ENCODE measurements at places on chromosomes 6 and 20.
A peak's percentile ranks its signal among the peaks of the same experiment; 100 is the strongest.

DNA sequence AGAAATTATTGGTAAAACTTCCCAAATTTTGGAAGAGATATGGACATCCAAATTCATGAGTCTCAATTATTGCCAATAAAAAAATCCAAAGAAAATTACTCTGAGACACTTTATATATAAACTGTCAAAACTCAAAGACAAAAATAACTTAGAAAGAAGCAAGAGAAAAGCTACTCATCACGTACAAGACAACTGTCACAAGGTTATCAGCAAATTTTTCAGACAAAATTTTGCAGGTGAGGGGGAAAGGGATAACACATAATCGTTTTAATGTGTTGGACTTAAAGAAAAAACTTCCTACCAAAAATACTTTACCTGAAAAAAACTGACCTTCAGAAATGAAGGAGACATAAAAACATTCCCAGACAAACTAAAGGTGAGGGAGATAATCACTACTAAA, 272.5 kb downstream of the THBS2 start:
- no peak for DNase-seq

GRCh38 chr6:36857325-36857724, 17.3 kb downstream of the PPIL1 start:
- no peak for DNase-seq

GRCh38 chr6:140192018-140192417, 817.6 kb upstream of the CITED2 start:
- DNase-seq = no peak

DNA sequence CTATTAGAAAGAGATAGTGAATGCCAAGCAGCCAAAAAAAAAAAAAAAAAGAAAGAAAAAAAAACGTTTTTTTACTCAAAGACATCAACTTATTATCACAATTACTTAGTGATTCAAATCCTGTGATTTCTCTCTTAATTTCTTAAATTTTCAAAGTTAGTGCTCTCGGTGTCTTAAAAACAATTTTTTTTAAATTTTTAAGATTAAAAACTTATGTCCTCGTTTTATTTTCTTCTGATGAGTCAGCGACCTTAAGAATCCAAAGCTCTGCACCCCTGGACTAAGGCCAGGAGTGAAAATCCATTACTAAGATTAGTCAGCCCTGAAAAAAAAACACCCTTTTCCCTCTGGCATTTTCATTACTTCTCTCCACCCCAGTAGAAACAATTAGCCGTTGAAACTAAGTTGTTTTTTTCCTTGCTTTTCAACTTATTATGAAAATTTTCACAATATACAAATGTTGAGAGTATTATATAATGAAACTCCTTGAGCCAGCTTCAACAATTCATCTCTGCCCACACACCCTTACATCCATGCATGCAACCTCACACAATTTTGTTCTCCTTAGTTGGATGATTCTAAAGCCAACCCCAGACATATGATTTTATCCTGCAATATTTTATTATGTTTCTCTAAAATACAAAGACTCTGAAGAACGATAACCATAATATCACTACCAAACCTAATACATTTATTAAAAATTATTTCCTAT, 85.6 kb upstream of the CARMIL1 start:
- no peak for DNase-seq

DNA sequence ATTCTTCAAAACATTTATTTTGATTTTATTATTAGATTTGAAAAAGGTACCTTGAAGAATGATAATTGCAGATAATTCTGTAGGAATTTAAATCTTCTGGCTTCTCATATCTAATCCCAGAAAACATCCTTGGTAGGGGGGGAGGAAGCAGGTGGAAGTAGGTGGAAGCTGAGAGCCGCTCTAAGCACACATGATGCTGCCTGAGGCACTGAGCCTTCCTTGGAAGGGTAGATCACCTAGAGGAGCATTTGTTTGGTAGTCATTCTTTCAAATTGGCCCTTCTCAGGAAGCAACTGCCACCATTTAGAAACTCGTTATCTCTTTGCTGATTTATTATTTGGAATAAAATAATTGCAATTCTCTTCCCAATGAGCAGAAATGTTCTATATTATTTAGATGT, 623.3 kb downstream of the CD109 start:
- DNase-seq = no peak

DNA sequence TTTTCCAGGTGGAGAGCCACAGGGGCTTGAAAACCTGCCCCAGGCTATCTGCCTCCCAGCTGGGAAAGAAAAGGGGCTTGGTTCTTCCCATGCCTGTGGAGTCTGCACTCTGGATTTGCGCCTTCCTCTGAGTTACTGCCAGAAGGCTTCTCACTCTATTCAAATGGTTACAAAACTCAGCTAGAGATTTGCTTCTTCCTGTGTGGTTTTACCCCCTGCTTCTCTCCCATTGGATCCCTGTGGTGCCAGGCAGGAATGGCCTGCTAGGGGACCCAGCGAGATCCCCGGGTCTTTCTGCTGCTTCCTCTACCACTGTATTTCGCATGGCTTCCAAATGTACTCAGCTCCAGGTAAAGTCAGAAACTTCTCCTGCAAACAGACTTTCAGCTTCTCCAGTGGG, 192.0 kb upstream of the HS3ST5 start:
- DNase-seq = no peak

GRCh38 chr6:113052506-113052905, 705.4 kb downstream of the RFPL4B start:
- no peak for DNase-seq

- DNase-seq = peak; percentile 17
Observed at GRCh38 chr6:36204068-36204753, 7.7 kb downstream of the BRPF3 start.

- no peak for DNase-seq
Observed at GRCh38 chr6:39088331-39088730, 26.7 kb downstream of the SAYSD1 start.

DNA sequence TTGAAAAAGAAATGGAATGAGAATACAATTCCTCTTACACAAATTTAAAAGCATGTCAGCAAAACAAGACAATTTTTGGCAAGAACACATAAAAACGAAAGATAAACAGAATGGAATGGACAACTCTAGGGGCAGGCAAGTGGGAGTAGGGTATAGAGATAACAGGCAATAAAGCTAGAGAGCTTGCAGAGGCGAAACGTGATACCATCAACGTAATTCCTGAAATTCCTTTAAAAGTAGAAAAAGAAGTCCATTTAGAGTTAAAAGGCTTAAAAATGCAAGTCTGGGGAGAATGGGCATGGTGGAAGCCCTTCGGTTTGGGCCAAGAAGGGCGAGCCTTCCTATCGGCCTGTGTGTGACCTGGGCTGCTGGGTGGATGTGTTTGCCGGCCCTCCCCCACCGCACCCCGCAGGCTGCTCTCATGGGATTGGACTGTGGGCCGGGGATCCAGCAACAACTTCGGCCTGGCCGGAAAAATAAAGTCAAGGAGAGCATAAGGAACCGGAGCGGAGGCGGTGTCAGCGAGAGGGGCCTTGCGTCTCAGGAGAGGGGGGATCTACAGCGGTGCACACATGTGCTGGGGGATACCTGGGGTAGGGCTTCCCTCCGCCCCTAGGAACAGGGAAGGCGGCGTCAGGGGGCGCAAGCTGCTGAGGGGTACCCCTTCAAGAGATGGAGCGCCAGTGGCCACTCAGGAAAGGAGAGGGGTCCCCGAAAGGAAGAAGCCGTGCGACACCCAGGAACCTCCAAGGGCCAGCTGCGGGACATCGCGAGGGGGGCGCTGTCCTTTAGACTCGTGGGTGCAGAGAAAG, 4.1 kb downstream of the TMEM239 start:
- no peak for DNase-seq

GRCh38 chr20:45892049-45892825, 1.1 kb downstream of the CTSA start:
- no peak for DNase-seq

DNA sequence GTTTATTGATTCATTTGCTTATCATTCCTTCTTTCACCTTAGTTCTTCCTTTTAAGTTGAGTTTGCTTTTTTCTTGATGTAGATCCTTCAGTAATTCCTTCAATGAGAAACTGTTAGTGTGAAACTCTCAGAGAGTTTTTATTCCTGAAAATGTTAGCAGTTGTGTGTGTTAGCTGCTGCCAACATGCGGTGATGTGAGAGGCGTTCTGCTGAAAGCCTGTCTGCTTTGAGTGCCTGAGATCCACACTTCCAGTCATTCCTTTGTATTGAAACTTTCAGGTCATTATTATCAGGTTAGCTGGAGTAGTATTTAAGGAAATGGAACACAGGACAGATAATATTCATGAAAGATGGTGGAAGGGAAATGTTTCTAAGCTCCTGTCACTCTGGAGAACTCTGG, 70.0 kb upstream of the SUPT3H start:
- no peak for DNase-seq

Measured in T follicular helper cell (primary cell).